ENCODE measurements at places on chromosomes 2 and 18. TPM values are rescaled to one million over a fixed set of nuclear protein-coding genes. Genes with fewer than 3 reads are reported as not detected.

DNA sequence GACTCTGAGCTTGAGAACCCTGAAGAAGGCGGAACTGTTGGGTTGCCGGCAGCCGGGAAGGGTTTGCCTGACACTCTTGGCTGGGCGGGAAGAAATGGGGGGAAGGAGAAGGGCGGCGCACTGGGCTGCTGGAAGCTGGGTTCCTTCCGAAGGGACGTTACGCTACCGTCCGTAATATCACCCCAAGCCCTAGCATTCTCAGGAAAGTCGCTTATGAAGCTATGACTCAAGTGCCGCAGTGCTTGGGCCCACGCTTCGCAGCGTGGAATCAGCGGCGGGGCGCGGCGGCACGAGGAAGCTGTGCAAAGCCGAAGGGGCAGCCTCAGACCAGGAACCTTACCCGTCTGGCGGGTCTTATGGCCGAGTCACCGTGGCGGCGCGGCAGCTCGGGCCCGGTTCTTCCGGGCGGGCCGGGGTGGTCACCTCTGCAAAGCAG is 50.2 kb upstream of the SIGLEC15 start:
- peak; percentile 64 for DNase-seq
- no peaks in the 10 kb centered on the region for H3K36me3 ChIP-seq
- no peaks in the 10 kb centered on the region for H3K27me3 ChIP-seq

- no peaks in the 10 kb centered on the region for H3K4me1 ChIP-seq
- H3K4me3 ChIP-seq = no peak overlapping the region
- no peak overlapping the region for H3K27ac ChIP-seq
- H3K36me3 ChIP-seq = no peaks in the 10 kb centered on the region
- peaks cover 51% of the 10 kb centered on the region for H3K27me3 ChIP-seq
Observed at GRCh38 chr2:1082456-1083205, 132.0 kb downstream of the SNTG2 start.

DNA sequence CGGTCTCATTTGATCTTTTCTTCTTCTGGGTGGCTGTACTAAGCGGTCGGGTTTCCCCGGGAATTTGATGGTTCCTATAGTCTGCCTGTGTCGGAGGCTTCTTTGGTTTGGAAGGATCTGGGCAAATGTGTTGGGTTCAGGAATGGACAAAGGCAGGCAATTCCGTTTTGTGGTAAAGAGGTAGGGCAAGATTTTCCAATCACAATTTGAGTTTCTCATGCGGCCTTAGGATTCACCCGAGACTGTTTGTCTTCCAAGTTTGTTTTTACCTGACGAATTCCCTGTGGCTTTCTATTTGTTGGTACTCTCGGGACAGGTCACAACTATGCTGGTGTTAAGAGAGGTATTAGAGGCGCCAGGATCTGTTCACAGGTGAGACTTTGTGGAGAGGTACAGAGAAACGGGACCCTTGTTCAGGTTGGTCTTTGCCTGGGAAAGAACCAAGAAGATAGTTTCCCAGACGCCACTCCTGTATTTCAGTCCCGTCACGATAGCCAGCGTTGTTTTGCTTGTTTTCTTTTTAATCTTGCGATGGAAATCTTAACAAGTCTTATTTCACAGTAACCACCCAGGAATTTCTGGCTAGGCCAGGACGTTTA is 3.0 kb downstream of the SP5 start:
- H3K4me3 ChIP-seq = no peak overlapping the region
- no peaks in the 10 kb centered on the region for H3K4me1 ChIP-seq
- DNase-seq = no peak
- no peaks in the 10 kb centered on the region for H3K27me3 ChIP-seq
- H3K27ac ChIP-seq = no peak overlapping the region

DNA sequence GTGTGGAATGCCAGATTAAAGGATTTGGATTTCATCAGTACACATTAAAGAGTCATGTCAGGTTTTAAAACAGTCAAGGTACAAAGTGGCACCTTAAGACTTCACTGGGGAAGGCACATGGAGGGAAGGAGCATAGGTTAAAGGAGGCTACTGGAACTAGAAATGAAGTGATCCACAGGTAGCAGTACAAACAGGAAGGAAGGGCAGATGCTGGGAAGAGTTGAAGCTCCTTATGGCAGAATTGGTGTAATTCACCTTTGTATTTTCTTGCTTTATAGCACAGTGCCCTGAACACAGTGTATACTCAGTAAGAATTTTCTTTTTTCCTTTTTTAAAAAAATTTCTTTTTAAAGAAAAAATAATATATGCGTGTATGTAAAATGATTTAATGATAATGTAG is 177.1 kb downstream of the BABAM2 start:
- no peaks in the 10 kb centered on the region for H3K36me3 ChIP-seq
- no peak overlapping the region for H3K4me3 ChIP-seq
- H3K27ac ChIP-seq = no peak overlapping the region

DNA sequence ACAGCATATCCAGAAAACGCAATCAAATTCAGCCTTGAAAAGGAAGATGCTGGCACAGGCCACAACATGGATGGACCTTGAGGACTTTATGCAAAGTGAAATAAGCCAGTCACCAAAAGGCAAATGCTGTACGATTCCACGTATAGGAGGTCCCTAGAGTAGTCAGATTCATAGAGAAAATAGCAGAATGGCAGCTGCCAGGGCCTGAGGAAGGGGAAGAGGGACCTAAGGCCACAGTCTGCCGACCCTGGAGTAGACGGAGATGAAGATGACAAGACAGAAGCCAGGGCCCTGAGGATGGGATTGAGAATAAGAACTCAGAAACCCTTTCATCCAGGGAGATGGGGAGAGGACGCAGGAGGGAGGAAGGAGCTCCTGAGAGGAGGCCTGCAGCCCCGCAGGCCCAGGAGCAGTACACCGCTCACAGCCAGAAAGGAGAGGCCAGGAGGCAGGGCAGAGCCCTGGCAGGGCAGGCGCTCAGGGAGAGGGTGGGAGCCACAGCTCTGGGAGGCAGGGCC is 8.1 kb upstream of the MTERF4 start:
- H3K27me3 ChIP-seq = no peaks in the 10 kb centered on the region
- no peaks in the 10 kb centered on the region for H3K4me1 ChIP-seq
- no peak overlapping the region for H3K27ac ChIP-seq

Gene ANKAR
- 3.6 TPM for total RNA-seq

Gene RAB10
- 150 TPM for total RNA-seq
